Activated naive CD4-positive, alpha-beta T cell treated with Interleukin-2 at 50 U/mL for 16 hours (primary cell): ENCODE measurements at places on chromosomes 6 and 20.
A peak's percentile ranks its signal among the peaks of the same experiment; 100 is the strongest.

DNA sequence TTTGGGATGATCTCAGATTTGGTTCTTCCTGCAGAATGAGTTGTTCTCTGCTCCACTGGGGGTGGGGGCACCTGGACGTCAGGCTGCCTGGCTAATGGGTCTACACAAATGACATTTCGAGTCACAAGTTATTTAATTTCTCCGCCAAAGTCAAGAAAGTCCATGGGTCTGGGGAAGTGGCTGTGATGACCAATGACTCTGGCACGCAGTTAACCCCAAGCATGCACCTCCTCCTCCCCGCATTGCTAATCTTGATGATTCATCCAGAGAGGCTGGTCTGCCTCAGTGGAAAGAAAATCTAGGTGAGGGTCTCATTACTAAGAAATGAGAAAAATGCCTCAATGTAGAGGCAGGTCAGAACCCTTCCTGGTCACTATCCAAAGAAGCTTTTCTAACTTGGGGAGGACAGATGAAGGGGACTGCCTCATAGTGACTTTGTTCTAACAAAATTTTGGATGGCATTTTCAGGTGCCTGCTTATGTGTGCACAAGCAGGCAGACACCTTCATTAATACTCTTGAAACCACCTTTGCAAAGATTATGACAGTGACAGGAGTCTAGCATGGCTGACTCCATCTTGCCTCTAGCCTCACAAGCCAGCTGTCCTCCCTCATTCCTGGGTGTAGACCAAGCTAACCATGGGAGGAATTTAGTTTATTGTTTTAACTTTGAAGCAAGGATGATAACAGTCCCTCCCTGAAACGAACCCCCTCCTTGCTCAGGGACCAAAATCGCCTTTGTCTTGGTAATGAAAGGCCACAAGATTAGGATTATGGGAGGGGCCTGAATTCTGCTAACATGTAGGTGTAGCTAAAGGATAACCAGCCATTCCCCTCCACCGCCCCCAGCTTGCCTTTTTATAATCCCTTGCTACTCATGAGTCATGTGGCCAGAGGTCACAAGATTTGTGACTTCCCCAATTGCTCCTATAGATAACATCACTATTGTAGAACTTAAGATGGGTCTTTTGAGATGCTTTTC, 98.6 kb upstream of the MRPS10 start:
- no peak for DNase-seq

- no peak for DNase-seq
These were observed 123.6 kb downstream of the ATXN1 start for GRCh38 chr6:16637635-16638034.

DNA sequence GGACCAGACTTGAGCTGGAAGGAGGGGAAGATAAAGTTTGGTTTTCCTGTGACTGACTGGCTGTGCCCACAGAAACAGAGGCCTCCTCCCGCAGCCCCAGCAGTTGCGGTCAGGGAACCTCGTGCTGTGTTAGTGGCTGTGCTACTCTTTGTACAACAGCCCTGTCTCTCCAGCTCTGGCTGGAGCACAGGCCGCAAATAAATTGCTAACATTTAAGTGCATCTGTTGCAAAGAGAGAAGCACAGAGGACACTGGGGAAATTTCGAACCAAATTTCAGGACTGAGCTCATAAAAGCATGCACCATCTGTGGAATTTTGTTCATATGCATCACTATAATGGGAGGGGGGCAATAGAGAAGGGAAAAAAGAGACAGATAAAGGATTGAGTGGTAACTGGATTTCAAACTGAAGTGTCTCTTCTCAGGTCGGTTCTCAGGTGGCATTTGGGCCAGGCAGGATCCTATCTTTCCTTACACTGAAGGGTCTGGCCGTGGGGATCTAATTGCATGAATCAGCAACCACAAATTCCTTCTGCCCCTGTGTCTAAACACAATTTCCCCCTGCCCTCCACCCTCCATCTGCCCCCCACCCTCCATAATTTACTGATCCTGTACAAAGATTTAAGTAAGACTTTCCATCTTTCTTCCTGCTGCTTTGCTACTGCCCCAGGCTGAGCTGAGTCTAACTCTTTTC, 88.9 kb upstream of the ATXN1 start:
- DNase-seq = no peak

DNA sequence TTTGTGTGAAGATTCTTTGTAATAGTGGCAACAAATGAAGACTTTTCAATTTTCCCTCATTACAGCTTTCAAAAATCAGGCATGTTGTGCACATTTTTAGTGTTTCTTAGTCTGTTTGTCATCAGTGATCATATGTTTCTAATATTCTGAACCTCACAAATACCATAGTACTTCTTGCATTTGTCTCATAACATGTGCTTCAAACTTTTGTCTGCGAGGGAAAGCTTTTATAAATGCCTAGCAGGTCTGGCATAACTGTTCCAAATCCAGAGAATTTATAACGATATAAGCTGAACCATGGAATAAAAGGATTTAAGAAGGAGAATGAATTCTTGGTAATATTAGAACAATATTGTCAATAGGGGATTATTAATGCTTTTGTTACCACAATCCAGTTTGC, 670.2 kb downstream of the RFPL4B start:
- DNase-seq = no peak

DNA sequence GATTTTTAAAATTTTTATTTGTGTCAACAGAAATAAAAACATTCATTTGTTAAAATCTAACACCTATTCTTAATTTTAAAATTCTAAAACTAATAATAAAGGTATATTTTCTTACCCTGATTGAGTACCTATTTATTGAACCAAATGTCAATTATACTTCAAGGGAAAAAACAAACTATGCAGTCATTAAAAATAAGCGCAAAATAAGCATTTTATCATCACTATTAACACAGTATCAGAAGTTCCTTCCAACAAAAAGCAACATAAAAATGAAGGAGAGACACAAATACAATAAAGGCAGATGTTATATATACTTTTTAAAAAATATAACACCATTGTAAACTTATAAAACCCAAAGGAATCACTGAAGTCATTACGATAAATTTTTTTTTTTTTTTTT, 52.7 kb downstream of the ZHX3 start:
- no peak for DNase-seq

DNA sequence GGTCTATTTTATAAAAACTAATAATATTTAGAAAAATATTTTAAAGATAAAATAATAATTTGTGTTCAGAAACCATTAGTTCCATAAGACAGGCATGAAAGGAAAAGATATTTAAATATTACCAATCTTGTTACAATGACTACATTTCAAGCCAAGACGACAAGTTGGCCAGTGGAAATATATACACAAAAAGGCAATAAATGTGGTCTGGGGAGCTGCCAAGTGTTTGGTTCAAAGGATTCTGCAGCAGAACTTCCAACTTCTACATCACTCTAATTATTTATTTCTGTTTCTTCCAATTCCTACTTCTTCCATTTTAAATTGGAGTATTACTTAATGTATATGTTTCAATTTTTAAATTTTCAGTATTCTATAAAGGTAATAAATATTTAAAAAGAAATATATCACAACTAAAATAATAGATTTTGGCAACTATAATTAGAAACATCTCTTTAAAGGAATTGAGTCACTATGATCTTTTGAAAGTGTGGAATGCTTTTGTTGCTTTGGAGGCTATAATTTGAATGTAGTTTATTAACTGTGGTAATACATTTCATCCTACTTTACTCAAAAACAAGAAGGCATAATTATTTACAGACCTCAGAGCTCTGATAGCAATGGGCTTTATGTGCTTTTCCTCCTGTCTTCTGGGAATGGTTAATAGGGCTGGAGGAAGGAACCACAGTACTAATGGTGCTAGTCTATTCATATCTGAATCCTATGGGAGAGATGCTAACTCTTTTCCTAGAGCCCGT, 129.7 kb upstream of the FAM184A start:
- DNase-seq = no peak

- peak; percentile 32 for DNase-seq
These were observed 20.4 kb upstream of the EFHC1 start for GRCh38 chr6:52399511-52400312.

DNA sequence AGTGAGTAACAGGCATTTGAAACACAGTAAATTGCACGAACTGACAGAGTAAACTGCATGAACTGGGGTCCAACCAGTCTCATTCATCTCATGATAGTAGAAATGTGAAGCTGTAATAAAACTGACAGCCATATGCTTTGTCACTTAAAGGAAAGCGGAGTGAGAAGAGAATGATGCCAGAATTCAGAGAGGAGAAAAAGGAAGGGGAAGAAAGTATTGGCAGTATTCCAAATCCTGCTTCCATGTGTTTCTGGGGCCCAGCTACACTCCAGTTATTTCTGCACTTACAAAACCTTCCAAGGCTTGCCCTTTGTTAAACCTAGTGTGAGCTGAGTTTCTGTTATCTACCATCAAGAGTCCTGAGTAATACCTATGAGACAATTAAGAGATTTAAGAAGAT, 17.2 kb downstream of the SNX14 start:
- DNase-seq = no peak
